ENCODE measurements at places on chromosomes 16 and 17.

DNA sequence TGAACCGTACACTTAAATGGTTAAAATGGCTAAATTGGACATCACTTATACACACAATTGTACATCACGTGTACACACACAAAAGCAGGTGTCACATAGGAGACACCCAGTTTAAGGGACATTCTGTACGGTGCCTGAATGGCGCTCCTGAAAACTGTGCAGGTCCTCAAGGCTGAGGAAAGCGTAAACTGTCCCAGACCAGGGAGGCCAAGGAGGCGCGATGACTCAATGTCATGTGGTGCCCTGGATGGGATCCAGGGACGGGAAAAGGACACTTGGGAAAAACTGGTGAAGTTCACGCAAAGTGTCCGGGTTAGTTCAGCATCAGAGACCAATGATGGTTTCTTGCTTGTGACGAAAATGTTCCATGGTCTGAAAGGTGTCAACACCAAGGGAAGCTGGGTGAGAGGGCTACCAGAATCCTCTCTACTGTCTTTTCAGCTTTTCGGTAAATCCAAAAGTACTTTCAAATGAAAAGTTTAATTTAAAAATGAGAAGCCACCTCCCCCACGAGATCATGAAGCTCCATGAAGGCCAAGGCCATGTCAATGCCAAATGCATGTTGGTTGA, 112.2 kb downstream of the CMIP start:
- DNase-seq = no peak

GRCh38 chr17:56347639-56348038, 194.4 kb downstream of the ANKFN1 start:
- no peak for DNase-seq

DNA sequence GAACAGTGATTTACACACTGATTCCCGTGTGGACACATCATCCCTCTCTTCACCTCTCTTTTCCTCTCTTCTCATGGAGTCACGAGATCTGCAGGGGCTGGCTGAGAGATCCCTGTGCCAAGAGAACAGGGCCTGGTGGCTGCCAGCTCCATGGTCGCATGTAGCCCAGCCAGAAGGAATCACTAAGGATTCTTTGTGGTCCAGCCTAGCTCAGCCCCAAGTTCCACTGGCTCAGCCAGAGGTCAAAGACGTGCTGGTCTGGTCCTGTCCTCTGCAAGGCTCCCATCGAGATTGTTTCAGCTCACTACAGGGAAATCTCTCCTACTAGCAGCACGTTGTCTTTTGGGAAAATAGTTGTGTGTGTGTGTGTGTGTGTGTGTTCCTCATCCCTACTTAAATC, 66.4 kb downstream of the NDEL1 start:
- peak; percentile 23 for DNase-seq

GRCh38 chr17:82709024-82709675, 7.4 kb upstream of the FN3KRP start:
- no peak for DNase-seq

- DNase-seq = peak; percentile 28
Observed at GRCh38 chr17:16352667-16353316, 477 bp downstream of the CENPV start.

GRCh38 chr17:75412455-75413317, 7.2 kb upstream of the GRB2 start:
- peak; percentile 60 for DNase-seq
